GM12892 (cell line): ENCODE measurements at places on chromosomes 12 and 14.

DNA sequence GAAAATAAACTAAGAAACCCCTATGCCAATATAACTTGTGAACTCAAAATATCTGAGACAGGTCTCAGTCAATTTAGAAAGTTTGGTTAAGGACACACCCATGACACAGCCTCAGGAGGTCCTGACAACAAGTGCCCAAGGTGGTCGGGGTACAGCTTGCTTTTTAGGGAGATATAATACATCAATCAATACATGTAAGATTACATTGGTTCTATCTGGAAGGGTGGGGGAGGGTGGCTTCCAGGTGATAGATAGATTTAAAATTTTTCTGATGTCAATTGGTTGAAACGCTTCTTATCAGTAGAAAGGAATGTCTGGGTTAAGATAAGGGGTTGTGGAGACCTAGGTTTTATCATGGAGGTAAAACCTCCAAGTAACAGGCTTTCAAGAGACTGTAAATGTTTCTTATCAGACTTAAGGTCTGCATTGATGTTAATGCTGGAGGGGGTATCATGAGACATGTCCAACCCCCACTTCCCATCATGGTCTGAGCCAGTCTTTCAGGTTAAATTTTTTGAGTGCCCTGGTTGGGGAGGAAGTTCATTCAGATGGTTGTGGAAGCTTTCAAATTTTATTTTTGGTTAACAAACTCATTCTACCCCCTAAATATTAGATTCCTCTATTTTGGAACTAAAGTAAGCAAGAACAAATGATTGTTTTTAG, 82.0 kb upstream of the RASSF8 start:
- no peak for DNase-seq

GRCh38 chr14:68718023-68718990, 74.6 kb downstream of the ZFP36L1 start:
- no peak for DNase-seq

DNA sequence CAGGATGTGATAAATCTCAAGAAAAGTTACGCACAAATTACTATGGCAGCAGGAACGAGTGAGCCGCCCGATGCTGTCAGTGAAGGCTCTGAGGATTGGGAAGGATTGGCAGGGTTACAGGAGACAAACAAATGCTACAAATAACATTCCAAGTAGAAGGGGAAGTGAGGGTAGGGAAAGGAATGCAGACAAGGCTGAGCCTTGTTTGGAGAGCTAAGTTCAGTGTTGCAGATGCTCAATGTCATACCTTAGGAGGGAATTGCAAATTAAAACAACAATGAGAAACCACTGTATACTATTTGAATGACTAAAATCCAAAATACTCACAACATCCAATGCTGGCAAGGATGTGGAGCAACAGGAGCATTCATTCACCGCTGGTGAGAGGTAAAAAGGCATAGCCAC, 1.3 kb downstream of the CLEC9A start:
- no peak for DNase-seq

DNA sequence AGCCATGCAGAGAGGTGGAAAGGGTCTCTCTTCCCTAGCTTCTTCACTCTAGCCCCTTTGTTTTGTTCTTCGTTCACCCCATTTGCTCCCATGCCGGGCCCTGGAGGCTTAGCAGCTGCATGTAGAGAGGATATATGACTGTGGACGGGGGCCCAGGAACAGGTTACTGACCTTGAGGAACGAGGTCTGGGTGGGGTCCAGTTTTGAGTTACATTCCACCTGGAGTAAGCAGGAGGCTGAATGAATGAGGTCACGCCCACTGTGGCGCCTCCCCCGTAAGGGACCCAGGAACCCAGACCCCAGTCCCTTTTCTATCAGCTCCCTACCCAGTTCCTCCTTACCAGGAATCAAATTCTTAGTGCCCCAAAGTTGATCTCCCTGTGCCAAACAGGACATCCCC, 6.6 kb downstream of the NDRG2 start:
- no peak for DNase-seq

DNA sequence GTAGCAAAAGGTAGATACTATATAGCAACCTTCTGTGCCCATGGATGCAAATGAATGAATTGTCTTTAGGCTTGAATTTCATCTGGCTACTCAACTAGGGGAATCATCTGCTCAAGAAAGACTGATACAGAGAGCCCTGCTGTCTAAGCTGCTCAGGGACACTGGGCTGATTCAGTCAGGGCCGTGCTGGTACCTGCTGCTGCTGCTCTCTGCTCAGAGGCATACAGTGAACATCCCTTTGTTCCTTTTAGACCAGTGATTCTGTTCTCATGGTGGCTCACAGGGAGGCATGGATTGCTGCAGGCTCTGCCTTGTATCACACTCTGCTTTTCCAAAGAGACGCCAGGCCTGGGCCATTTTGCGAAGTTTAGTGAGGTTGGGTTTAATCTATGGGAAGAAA, 14.1 kb downstream of the EIF2B2 start:
- no peak for DNase-seq

GRCh38 chr12:14665354-14666348, 30.7 kb downstream of the GUCY2C start:
- DNase-seq = no peak

- DNase-seq = no peak
These were observed 1.1 kb downstream of the NUMB start for GRCh38 chr14:73457041-73457923.

DNA sequence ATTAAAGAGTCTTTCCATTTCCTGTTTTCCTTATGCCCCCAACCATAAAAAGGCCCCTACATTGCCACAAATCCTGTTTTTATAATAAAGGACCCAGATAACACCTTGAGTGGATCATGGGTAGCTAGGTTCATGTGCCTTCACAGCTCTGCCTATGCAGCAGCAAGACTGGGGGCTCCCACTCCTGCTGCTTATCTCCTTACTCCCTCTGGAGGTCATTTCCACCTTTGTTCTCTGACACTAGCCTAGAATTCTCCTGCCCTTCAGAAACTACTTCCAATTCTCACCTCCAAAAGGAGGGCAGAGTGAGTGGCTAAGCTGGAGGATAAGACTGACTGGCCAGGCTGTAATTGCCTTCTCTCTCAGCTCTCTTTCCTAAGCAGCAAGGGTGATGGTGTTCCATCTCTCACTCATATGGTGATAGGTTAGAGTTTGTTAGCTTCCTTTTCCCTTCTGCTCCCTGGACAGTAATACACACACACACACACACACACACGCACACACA, 20.0 kb upstream of the STAC3 start:
- DNase-seq = no peak
